Stimulated activated CD4-positive, alpha-beta T cell treated with anti-CD3 and anti-CD28 coated beads, Interleukin-1b, Interleukin-23, amount 100 ng/mL, for 4 hours (primary cell): ENCODE measurements at places on chromosomes 11 and 22.

GRCh38 chr11:41039592-41039991 lies 419.9 kb downstream of the LRRC4C start:
- no peak for DNase-seq

GRCh38 chr22:49721211-49721763 lies 106.4 kb downstream of the BRD1 start:
- DNase-seq = no peak

DNA sequence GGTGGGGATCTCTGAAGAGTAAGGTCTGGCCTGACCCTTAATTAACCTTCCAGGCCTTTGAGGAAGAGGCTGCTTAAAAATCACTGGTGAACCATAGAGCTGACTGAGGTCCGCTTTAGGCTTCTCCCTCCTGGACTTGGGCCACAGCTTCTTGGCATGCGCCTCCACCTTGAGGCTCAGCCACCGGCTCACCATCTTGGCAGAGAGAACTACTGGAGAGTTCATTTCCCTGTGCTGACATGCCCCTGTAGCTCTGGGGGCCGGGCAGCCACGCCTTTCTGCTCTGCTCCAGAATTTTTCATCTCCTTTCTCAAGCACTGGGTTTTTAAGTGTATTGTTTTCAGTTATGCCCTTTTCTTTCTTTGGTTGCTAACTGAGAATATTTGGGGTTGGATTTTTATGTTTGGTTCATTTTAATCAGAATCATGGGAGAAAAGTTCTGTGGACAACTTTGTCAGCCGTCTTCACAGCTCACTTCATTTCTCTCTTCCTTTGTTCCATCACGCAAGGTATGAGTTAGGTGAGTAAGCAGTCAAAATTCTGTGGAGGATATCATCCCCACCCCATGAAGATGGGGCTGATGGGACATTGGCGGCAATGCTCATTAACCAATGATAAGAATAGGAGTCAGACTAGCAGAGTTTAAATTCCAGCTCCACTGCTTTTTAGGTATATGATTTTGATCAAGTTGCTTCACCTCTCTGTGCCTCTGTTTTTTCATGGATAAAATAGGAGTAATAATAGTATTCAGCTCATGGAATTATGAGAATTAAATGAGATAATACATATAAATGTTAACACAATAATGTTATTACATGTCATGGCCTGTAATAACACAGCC lies 103.9 kb downstream of the DBX1 start:
- DNase-seq = no peak

DNA sequence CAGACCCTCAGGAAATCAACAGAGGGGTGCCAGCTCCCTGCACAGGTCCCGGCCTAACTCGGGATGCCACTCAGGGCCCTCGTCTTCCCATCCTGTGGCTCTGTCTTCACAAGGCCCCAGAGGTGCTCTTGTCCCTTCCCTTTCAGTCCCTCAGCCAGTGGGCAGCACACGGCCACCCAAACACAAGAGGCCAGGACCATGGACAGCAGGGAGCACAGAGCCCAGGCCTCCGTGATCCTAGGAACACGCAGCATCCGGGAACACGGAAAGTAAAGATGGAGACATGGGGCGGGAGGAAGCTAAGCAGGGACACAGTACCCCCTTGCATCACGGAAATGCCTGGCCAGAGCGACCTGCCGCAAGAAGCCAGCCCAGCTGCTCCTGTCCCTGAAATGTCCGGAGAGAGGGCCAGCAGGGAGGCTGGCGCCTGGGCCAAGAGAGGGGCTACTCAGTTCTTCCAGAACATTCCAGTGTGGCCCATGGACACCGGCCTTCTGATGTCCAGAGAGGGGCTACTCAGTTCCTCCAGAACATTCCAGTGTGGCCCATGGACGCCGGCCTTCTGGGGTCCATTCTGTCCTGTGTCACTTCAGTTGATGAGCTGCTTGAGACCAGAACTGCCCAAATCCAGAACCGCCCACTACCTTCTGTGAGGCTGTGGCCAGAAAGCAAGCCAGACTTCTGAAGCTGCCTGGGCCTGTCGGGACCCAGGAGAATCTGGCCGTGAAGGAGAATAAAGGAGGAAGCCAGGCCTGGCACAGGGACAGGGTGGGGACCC lies 274.0 kb downstream of the BRD1 start:
- no peak for DNase-seq
